ENCODE measurements at places on chromosomes 1 and 21. TPM values are rescaled to one million over a fixed set of nuclear protein-coding genes. Genes with fewer than 3 reads are reported as not detected.

F13B gene
- not detected for polyA plus RNA-seq

LMNA gene
- polyA plus RNA-seq: 53.1 TPM

KIF21B gene
- polyA plus RNA-seq: 41.1 TPM

NID1 gene
- 0.06 TPM for polyA plus RNA-seq

WNT3A gene
- 0.03 TPM for polyA plus RNA-seq

CLDN14 gene
- polyA plus RNA-seq: not detected

- H3K4me3 ChIP-seq: no peak overlapping the region
- no peaks in the 10 kb centered on the region for H3K27me3 ChIP-seq
- H3K27ac ChIP-seq: no peak overlapping the region
- DNase-seq: no peak
- no peaks in the 10 kb centered on the region for H3K4me1 ChIP-seq
Measured at GRCh38 chr1:221149555-221150075, 270.4 kb downstream of the HLX start.

- no peak overlapping the region for H3K4me3 ChIP-seq
- H3K27me3 ChIP-seq: no peaks in the 10 kb centered on the region
- H3K4me1 ChIP-seq: no peaks in the 10 kb centered on the region
- H3K36me3 ChIP-seq: no peaks in the 10 kb centered on the region
Measured at GRCh38 chr1:240737766-240738265, 125.9 kb upstream of the GREM2 start.

DNA sequence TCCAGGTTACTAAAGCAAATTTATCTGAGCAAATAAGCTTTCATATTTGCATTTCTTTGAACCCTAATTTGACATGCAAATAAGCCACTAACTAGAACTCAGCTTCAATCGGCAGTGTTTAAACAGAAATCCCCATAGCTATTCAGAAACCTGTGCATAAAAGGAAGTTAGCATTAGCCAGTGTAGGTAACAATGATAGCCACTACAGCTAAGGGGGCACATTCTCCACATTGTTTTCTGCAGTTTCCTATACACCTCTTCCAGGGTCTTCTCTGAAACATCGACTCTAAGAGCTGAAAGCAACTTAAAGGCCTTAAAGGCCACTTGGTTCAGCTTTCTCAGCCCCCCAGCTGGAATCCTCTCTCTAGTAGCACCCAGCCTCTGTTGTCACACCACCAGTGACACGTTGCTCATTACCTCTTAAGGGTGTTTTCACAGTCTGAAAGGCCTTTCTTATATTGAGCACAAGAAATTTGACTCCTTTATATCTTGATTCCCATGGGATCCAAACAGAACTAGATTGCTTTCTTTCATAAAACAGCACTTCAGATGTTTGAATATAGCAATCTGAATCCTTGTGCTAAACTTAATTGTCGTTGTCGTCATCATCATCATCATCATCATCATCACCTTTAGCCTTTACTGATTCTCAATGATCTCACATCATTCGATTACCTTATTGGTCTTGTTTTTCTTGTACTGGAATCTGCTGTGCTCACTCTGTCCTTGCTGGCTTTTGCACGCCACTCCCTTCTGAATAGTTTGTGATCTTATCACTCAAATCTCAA, 93.9 kb upstream of the DAB1 start:
- no peak overlapping the region for H3K4me3 ChIP-seq
- no peaks in the 10 kb centered on the region for H3K27me3 ChIP-seq
- no peaks in the 10 kb centered on the region for H3K4me1 ChIP-seq
- no peak for DNase-seq

- no peak overlapping the region for H3K27ac ChIP-seq
- no peaks in the 10 kb centered on the region for H3K4me1 ChIP-seq
- no peaks in the 10 kb centered on the region for H3K27me3 ChIP-seq
- no peak overlapping the region for H3K4me3 ChIP-seq
- H3K36me3 ChIP-seq: peaks cover 9% of the 10 kb centered on the region
Measured at GRCh38 chr1:229599218-229599954, 26.5 kb downstream of the TAF5L start.

DNA sequence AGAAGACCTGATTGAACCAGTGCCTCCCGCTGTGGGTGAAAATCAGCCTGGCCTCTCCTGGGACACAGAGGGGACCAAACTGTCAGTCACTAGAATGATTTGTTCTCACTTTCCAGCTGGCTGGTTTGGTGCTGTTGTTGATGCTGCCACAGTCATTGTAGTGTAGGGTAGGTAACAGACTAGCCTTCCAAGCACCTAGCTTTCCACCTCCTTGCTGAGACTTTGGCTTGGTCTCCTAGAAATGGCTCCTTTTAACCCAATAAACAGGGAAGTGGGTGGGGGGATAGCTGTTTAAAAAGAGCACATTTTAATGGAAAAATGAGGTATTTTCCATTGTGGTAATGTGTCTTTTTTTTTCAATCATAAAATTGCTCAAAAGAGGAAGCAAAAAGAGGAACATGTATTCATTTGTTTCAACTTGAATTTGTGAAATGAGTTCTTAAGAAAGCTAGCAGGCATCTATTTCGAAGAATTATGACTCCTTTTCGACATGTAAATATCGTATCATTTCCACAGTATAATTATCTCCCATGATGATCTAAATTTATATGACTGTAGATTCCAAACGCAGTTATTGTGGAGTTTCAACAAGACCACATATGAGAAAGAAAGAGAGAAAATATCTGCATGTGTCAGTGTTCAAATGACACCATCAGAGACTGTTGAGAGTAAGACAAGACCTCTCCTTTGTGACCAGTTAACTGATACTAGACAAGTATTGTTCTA, 190.1 kb downstream of the HLX start:
- no peaks in the 10 kb centered on the region for H3K27me3 ChIP-seq
- peak overlapping the region; percentile 80 for H3K27ac ChIP-seq
- H3K4me1 ChIP-seq: peaks cover 75% of the 10 kb centered on the region
- DNase-seq: peak; percentile 85
- no peaks in the 10 kb centered on the region for H3K36me3 ChIP-seq
- H3K4me3 ChIP-seq: peak overlapping the region; percentile 34

DNA sequence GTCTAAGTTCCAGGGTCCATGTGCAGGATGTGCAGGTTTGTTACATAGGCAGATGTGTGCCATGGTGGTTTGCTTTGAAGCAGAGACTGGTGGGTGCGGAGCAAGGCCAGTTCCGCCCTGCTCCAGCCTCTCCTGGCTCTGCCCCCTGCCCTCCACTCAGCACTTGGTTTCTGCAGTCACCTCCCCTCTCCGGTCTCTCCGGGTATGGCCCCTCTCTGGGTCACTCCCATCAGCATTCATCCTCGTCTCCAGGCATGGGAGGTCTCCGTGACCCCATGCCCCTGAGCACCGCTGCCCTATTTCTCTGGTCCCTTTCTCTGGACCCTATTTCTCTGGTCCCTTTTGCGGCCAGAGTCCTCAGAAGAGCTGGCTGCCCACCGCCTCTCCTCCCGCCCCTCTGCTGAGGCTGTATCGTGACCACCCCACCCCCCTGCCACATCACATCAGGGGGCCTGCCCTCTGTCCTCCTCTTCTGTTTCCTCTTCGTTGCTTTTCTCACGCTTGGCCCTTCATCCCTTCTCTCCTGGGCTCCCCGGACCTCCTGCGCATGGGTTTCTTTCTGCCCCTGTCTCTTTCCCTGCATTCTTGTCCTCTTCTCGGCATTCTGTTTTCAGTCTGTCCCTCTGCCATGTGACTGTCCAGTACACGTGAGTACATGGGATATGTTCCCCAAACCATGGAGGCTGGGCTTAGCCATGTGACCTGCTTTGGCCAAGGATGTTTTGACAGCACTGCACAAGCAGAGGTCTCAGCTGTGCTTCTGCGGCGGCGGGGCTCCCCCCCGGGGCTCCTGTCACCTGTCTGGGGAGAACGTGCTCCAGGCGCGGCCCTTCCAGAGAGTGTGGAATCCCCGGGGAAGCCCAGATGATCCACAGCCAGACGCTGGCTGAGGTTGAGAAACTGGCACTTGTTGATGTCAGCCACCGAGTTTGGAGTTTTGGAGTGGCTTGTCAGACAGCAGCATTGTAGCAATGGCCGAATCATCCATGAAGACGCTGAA, 54.4 kb upstream of the C1orf174 start:
- no peaks in the 10 kb centered on the region for H3K4me1 ChIP-seq
- no peaks in the 10 kb centered on the region for H3K27me3 ChIP-seq
- H3K4me3 ChIP-seq: no peak overlapping the region
- no peak for DNase-seq
- H3K36me3 ChIP-seq: no peaks in the 10 kb centered on the region

GRCh38 chr1:28592321-28593071, 431 bp downstream of the RAB42 start:
- H3K36me3 ChIP-seq: no peaks in the 10 kb centered on the region
- H3K4me1 ChIP-seq: peaks cover 11% of the 10 kb centered on the region
- DNase-seq: peak; percentile 35
- H3K4me3 ChIP-seq: peak overlapping the region; percentile 63
- no peaks in the 10 kb centered on the region for H3K27me3 ChIP-seq

GRCh38 chr1:169060043-169060722, 46.3 kb upstream of the ATP1B1 start:
- H3K36me3 ChIP-seq: no peaks in the 10 kb centered on the region
- H3K27ac ChIP-seq: no peak overlapping the region
- no peaks in the 10 kb centered on the region for H3K27me3 ChIP-seq
- no peaks in the 10 kb centered on the region for H3K4me1 ChIP-seq

GRCh38 chr21:35048706-35049617, at the start of gene RUNX1:
Gene RUNX1, minus strand, starts transcription at chr21:35049302.
- DNase-seq: peak; percentile 93
- H3K27ac ChIP-seq: peak within 1 kb of the TSS; percentile 80
- H3K27me3 ChIP-seq: no peaks in the 10 kb centered on the region

All from B cell (primary cell).